Neural progenitor cell (in vitro differentiated cells): ENCODE measurements at places on chromosomes 5 and 9.

DNA sequence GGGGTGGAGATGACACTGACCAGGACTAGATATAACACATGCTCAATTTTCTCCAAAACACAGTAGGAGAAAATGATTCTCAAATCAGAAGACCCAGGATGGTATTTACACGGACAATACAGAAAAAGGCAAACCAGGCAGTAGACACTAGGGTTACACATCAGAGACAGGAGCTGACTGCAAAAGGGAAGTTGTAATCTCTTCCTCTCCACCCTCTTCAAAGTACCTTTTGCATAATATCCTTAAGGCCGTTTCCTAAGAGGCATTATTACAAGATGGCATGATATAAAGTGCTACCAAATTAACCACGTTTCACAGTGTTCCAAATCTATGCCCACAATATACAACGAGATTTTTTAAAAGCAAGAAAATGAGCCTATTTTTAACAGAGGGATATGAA is 39.2 kb downstream of the YIPF5 start:
- DNase-seq, result no peak

DNA sequence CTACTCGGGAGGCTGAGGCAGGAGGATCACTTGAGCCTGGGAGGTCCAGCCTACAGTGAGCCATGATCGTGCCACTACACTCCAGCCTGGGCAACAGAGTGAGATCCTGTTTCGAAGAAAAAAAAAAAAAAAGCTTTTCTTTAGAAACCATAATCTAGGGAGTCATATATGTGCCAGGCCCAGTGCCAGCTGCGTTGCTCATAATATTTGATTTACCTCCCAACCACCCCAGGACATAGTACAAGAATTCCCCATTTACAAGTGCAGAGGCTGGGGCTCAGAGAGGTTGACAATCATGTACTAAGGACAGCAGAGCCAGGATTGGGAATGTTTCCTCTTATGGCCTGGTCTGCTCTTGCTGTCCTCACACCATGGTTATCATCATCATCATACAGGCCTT is 25.1 kb upstream of the TRIM14 start:
- DNase-seq, result no peak

DNA sequence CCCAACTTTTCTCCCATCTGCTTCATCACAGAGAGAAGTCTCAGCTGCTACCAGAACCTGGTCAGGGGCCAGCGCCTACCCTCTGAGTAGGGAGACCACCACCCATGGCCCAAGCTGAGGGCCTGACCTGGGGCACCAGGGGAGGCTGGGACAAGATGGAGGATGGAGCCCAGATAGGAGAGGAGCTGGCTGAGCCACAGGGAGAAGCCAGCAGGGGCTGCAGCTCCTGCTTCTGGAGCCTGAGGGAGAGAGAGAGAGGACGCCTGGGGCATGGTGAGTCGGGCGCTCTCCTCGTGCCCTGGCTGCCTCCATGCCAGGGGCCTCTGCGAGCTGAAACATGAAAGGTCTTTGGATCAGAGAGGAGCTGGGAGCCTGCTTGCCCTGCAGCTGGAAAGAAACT is 1.4 kb upstream of the FOXI1 start:
- no peak for DNase-seq

DNA sequence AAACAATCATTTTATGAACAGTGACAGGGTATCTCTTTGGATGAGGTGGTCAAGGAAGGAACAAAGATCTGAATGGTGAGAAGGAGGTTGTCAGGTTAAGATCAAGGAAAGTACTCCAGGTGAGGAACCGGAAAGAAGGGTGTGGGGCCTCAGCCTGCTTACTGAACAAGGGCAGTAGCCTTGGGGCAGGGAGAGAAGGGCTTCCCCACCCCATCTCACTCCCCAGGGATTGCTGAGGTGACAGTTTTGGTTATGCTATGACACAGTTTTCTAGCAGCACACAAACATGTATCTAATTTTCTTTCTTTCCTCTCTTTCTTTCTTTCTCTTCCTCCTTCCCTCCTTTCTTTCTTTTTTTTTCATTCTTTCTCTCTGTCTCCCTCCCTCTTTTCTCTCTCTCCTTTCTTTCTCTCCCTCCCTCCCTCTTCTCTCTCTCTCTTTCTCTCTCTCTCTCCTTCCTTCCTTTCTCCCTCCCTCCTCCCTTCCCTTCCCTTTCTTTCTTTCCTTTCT is 4.1 kb upstream of the HDHD3 start:
- no peak for DNase-seq
